ENCODE measurements at places on chromosomes 13 and 19. TPM values are rescaled to one million over a fixed set of nuclear protein-coding genes. Genes with fewer than 3 reads are reported as not detected.

DNA sequence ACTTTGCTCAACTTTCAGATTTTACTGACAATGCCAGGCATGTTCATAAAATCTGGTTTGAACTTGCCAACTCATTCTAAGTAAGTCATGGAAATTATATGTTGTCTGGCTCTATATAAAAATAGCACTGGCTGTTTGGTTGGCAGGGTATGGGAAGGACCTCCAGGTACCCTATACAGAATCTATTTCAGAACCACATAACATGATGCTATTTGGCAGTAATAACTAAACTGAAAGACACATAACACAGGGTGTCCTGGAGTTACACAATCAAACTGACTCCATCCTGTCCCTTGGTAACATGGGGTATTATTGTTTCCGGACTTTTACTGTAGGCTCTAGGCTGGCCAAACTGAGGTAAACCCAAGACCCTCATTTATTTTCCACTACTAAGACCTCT is 248.8 kb downstream of the RGCC start:
- no peak overlapping the region for H3K4me3 ChIP-seq
- no peak overlapping the region for H3K27ac ChIP-seq
- no peaks in the 10 kb centered on the region for H3K27me3 ChIP-seq
- DNase-seq = no peak

GRCh38 chr13:103573446-103573845 is 507.2 kb upstream of the SLC10A2 start:
- H3K4me3 ChIP-seq = no peak overlapping the region
- H3K36me3 ChIP-seq = no peaks in the 10 kb centered on the region
- H3K27me3 ChIP-seq = no peaks in the 10 kb centered on the region
- no peak overlapping the region for H3K27ac ChIP-seq
- H3K4me1 ChIP-seq = no peaks in the 10 kb centered on the region
- no peak for DNase-seq

DNA sequence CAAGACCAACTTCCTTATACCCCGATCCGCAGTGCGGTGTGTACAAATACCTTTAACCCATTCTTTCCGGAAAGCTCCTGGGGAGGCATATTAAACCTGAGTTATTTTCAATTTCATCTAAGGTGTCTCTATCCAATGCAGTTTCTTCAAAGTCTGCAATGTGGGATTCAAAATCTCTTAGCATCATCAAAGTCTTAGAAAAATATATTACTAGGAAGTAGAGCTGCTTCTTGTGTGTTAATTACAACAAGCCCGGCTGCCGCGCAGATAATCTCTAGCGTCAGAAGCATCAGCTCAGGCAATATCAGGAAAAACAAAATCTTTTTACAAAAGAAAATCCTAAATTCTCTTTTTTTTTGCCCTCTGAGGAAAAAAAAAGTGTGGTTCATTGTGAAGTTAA is 48.1 kb downstream of the ZNF536 start:
- H3K4me3 ChIP-seq = no peak overlapping the region
- H3K4me1 ChIP-seq = no peaks in the 10 kb centered on the region
- no peak for DNase-seq
- no peaks in the 10 kb centered on the region for H3K36me3 ChIP-seq
- peaks cover 34% of the 10 kb centered on the region for H3K27me3 ChIP-seq
- H3K27ac ChIP-seq = no peak overlapping the region

- no peaks in the 10 kb centered on the region for H3K27me3 ChIP-seq
- no peaks in the 10 kb centered on the region for H3K4me1 ChIP-seq
- no peak overlapping the region for H3K4me3 ChIP-seq
Observed at GRCh38 chr13:60893801-60894200, 496.8 kb downstream of the TDRD3 start.

DNA sequence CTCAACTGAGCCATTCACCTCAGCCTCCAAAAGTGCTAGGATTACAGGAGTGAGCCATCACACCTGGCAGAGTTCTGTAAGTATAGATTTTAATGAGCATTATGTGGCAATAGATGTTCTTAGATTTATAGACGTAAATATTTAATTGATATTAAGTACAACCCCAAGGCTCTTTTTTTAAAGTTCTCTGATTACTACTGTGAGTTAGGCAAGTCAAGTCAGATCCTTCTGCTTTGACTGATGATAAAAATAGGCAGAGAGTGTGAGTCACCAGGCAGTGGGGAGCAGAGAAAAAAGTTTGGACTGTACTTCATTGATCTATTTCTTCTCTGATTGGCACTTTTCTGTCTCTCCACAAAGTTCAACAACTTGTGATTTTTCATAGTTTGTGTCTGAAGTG is 1379.9 kb downstream of the UQCRFS1 start:
- H3K4me1 ChIP-seq = no peaks in the 10 kb centered on the region
- DNase-seq = no peak
- H3K4me3 ChIP-seq = no peak overlapping the region
- peaks cover 20% of the 10 kb centered on the region for H3K36me3 ChIP-seq
- H3K27ac ChIP-seq = no peak overlapping the region
- no peaks in the 10 kb centered on the region for H3K27me3 ChIP-seq

The SETDB2 gene
- 14.0 TPM for total RNA-seq

The NLRP4 gene
- not detected for total RNA-seq
